Pericardium fibroblast (primary cell): ENCODE measurements at places on chromosomes 5 and 9. TPM values are rescaled to one million over a fixed set of nuclear protein-coding genes. Genes with fewer than 3 reads are reported as not detected.

The IGIP gene
- 3.6 and 5.5 TPM in 2 replicates for total RNA-seq

The ARID3C gene
- 0.35 and 1.2 TPM in 2 replicates for total RNA-seq

The EGR1 gene
- 54.5 and 62.2 TPM in 2 replicates for total RNA-seq

The SHISAL2B gene
- total RNA-seq: not detected in 2 replicates

The OR1N1 gene
- total RNA-seq: not detected in 2 replicates

The NUTM2G gene
- not detected in 2 replicates for total RNA-seq

The MZB1 gene
- total RNA-seq: not detected in 2 replicates

The RASEF gene
- 0.12 TPM in 1 of 2 replicates, not detected in the other for total RNA-seq

The GDA gene
- total RNA-seq: not detected in 2 replicates

The CAMK4 gene
- 0.43 and 1.1 TPM in 2 replicates for total RNA-seq

The GARNL3 gene
- total RNA-seq: 0.58 and 1.4 TPM in 2 replicates

The LCN2 gene
- 0.23 TPM in 1 of 2 replicates, not detected in the other for total RNA-seq

The GRM6 gene
- total RNA-seq: not detected in 2 replicates

The MUSK gene
- total RNA-seq: 3.9 TPM in 1 of 2 replicates, not detected in the other

The PCDHGA12 gene
- total RNA-seq: 18.8 and 27.2 TPM in 2 replicates

The PCDHA4 gene
- 0.23 TPM in 1 of 2 replicates, not detected in the other for total RNA-seq

The RC3H2 gene
- 18.9 and 21.8 TPM in 2 replicates for total RNA-seq

The DNAJB5 gene
- 8.2 and 13.4 TPM in 2 replicates for total RNA-seq

The LCN6 gene
- total RNA-seq: not detected in 2 replicates

The TRIM36 gene
- total RNA-seq: 0.09 TPM in 1 of 2 replicates, not detected in the other

The TCF7 gene
- 0.09 and 0.23 TPM in 2 replicates for total RNA-seq

The MYO10 gene
- 18.0 and 29.5 TPM in 2 replicates for total RNA-seq

The SNCAIP gene
- total RNA-seq: 1.8 and 2.1 TPM in 2 replicates

The VLDLR gene
- total RNA-seq: 14.0 and 19.3 TPM in 2 replicates

The BASP1 gene
- total RNA-seq: 58.0 and 74.7 TPM in 2 replicates

The GDF9 gene
- under 0.01 TPM in 2 replicates for total RNA-seq

The IL9 gene
- not detected in 2 replicates for total RNA-seq

The NEURL1B gene
- 1.5 and 17.2 TPM in 2 replicates for total RNA-seq

The PLAC8L1 gene
- not detected in 2 replicates for total RNA-seq

The NUTM2F gene
- not detected in 2 replicates for total RNA-seq

The FAXDC2 gene
- total RNA-seq: 6.7 and 13.7 TPM in 2 replicates

The BSPRY gene
- not detected in 2 replicates for total RNA-seq

The HCN1 gene
- not detected in 2 replicates for total RNA-seq

The SPATA31E1 gene
- total RNA-seq: not detected in 2 replicates

The PCDHGB5 gene
- 19.2 and 23.3 TPM in 2 replicates for total RNA-seq

The ZNF618 gene
- total RNA-seq: 5.0 and 5.5 TPM in 2 replicates

The NRARP gene
- total RNA-seq: 0.35 and 3.4 TPM in 2 replicates

The PDCD1LG2 gene
- 0.77 and 10.7 TPM in 2 replicates for total RNA-seq

The CER1 gene
- total RNA-seq: not detected in 2 replicates

The OR2V2 gene
- total RNA-seq: not detected in 2 replicates

The SPATA31D4 gene
- total RNA-seq: not detected in 2 replicates

The PTGDS gene
- total RNA-seq: 304 and 428 TPM in 2 replicates

The PITX1 gene
- total RNA-seq: 0.17 and 11.6 TPM in 2 replicates

The FAM221B gene
- total RNA-seq: not detected in 2 replicates

The SLC38A9 gene
- 16.3 and 19.4 TPM in 2 replicates for total RNA-seq

The CCDC187 gene
- total RNA-seq: not detected in 2 replicates

The MYOZ3 gene
- 0.12 and 0.34 TPM in 2 replicates for total RNA-seq

The RNF183 gene
- not detected in 2 replicates for total RNA-seq

The ANKRD20A1 gene
- 0.17 TPM in 1 of 2 replicates, not detected in the other for total RNA-seq

The SPINK6 gene
- not detected in 2 replicates for total RNA-seq

The DAB2IP gene
- 11.7 and 32.5 TPM in 2 replicates for total RNA-seq

The SPAG8 gene
- 0.09 and 0.82 TPM in 2 replicates for total RNA-seq

The AMBP gene
- total RNA-seq: 1.5 TPM in 1 of 2 replicates, not detected in the other

The OSTF1 gene
- 16.5 and 26.1 TPM in 2 replicates for total RNA-seq

The ZDHHC11 gene
- 0.47 and 0.85 TPM in 2 replicates for total RNA-seq

The SPATA31A3 gene
- not detected in 2 replicates for total RNA-seq

The PCDHGA11 gene
- total RNA-seq: 11.7 and 12.9 TPM in 2 replicates

The UNC13B gene
- 10.3 and 12.5 TPM in 2 replicates for total RNA-seq
